NCI-H1105 treated with DMSO at 0.1 percent for 48 hours (cell line): ENCODE measurements at places on chromosomes 12 and 14.

DNA sequence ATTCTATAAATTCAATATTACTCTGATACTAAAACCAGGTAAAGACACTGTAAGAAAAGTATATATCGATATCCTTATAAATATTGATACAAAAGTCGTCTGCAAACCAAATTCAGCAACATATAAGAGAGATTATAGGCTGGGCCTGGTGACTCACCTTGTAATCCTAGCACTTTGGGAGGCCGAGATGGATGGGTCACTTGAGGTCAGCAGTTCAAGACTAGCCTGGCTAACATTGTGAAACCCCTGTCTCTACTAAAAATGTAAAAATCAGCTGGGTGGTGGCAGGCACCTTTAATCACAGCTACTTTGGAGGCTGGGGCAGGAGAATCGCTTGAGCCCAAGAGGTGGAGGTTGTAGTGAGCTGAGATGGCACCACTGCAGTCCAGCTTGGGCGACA, 13.5 kb upstream of the TUBA1C start:
- DNase-seq: no peak

DNA sequence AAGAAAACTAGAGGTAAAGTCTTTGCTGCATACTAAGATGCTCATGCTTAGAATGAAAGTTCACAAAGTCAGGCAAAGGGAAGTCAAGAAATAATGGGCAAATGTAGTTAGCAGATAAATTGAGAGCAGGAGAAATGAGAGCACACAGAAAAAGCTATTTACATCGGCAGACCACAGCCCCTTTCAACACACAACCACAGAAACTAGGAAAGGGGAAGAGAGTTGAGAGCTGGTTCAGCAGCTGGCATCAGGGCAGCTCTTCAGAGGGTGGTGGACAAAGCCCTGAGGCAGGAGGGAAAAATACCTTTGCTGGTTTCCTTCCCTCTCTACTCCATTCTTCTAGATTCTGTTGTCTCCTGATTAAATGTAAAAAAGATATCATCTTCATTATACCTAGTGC, 95.4 kb upstream of the ANO4 start:
- no peak for DNase-seq

- DNase-seq: no peak
Observed at GRCh38 chr14:105765893-105766614, 239.7 kb downstream of the TMEM121 start.

- DNase-seq: no peak
Observed at GRCh38 chr14:101442451-101442850, 118.8 kb upstream of the DIO3 start.

GRCh38 chr14:92565718-92566115, 52.1 kb downstream of the RIN3 start:
- DNase-seq: no peak

- no peak for DNase-seq
Observed at GRCh38 chr12:32334371-32334777, 65.0 kb upstream of the FGD4 start.

GRCh38 chr14:95784137-95784536, 70.2 kb upstream of the TCL1A start:
- DNase-seq: no peak

- no peak for DNase-seq
Observed at GRCh38 chr14:101673873-101674272, 87.6 kb upstream of the PPP2R5C start.

DNA sequence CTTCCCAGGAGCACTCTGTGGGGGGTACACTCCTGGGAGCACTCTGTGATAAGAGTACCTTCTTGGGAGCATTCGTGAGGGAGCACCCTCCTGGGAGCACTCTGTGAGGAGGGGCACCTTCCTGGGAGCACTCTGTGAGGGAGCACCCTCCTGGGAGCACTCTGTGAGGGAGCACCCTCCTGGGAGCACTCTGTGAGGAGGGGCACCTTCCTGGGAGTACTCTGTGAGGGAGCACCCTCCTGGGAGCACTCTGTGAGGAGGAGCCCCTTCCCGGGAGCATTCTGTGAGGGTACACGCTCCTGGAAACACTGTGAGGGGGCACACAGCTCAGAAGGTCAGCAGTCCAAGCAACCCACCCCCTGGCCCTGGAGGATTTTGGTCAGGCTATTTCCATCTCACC, 22.6 kb downstream of the LRCOL1 start:
- DNase-seq: no peak
